ENCODE measurements at places on chromosomes 6 and 20.

GRCh38 chr20:20411402-20411801, 43.5 kb downstream of the INSM1 start:
- no peak for DNase-seq

GRCh38 chr6:65638047-65638831, 68.8 kb downstream of the EYS start:
- DNase-seq = no peak

- no peak for DNase-seq
Observed at GRCh38 chr6:108697561-108698161, 136.9 kb downstream of the FOXO3 start.

- DNase-seq = no peak
Observed at GRCh38 chr20:32209850-32210605, 2.3 kb downstream of the POFUT1 start.
